Dermis microvascular lymphatic vessel endothelial cell (primary cell): ENCODE measurements at places on chromosomes 12 and 14. TPM values are rescaled to one million over a fixed set of nuclear protein-coding genes. Genes with fewer than 3 reads are reported as not detected.

Gene ACTN1
- total RNA-seq, result 152 and 367 TPM in 2 replicates

Gene CLEC4D
- total RNA-seq, result not detected in 2 replicates

Gene RAD51B
- 6.3 and 9.2 TPM in 2 replicates for total RNA-seq

Gene CHGA
- not detected in 2 replicates for total RNA-seq
